ENCODE measurements at places on chromosomes 5 and 9.
A peak's percentile ranks its signal among the peaks of the same experiment; 100 is the strongest.

GRCh38 chr9:133754688-133755227 is 16.6 kb upstream of the SARDH start:
- no peak for DNase-seq

DNA sequence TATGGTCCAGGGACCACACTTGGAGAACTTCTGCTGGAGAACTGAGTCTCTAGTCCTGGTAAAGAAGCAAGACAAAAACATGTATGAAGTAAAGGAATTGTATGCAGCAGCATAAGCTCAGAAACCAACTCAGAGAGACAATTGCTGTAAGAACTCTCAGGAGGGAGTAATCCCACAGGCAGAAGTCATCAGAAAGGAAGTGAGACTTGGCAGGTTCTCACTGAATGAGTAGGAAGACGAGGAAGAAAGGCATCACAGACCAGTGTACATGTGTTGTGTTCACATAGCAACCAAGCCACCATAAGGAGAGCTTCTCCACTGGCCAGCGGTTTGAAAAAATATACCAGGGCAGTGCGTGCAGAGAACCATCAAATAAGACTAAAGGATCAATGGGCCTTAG is 57.9 kb upstream of the FST start:
- no peak for DNase-seq

DNA sequence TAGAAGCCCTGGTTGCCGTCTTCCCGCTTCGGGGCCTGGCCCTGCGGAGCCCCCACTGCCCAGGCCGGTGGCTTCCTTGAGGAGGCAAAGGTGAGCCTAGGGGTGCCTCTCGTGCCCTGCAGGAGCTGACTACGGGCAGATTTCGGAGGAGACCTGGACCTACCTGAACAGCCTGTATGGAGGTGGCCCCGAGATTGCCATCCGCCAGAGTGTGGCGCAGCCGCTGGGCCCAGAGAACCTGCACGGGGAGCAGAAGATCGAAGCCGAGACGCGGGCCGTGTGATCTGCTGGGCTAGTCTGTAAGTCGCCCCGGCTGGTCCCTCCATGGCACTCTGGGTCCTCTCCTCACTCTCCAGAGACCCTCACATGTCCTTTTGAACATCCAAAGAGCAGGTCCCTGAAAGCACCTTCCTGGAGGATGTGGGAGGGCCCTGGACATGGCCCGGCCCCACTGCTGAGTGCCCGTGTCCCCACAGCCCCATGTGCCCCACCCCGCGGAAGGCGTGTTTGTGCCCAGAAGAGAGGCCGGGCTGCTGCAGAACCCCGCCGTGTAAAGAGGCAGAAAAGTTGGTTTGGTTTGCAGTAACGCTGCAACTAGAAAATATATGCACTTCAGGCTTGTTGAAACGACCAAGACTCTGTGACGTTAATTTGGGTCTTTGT is 44.9 kb downstream of the USP20 start:
- no peak for DNase-seq

GRCh38 chr5:107630184-107630583 is 40.6 kb downstream of the EFNA5 start:
- DNase-seq: no peak

DNA sequence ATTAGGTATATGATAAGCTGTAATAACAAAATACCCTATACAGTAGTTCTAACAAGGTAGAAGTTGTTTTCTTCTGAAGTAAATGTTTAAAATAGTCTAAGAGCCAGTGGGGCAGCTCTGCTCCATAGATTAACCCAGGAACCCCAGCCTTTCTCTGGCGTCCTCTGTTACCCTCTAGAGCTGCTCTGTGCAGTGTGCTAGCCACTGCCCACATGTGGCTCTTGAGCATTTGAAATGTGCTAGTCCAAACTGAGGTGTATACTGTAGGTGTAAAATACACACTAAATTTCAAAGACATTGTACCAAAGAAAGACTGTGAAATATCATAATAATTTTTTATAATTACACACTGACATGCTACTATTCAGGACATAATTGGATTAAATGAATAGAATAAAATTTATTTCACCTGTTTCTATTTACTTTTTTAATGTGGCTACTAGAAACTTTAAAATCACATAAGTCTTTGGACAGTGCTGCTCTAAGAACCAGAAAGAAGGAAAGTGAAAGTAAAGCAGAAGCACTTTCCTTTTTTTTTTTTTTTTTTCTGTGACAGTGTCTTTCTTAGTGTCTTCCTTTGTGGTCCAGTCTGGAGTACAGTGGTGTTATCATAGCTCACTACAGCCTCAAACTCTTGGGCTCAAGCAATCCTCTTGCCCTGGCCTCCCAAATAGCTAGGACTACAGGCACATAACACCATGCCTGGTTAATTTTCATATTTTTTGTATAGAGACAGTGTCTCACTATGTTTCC is 39.3 kb downstream of the RAI14 start:
- no peak for DNase-seq

DNA sequence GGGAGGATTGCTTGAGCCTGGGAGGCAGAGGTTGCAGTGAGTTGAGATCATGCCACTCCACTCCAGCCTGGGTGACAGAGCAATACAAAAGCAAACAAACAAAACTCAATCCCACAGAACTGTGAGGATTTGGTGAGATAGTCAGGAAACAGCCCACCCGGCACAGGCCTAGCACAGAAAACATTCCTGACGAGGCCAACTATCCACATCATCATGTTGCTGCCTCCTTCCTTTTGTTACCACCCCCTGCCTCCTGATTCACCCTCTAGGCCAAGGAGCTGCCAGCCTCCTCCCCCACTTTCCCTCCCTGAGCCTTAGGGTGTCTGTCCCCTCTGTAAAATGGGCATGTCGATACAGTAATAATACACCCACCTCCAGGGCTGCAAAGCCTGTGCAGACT is 39.0 kb downstream of the STK10 start:
- DNase-seq: no peak

GRCh38 chr9:108535526-108535925 is 320.3 kb downstream of the ACTL7B start:
- peak; percentile 4 for DNase-seq

- no peak for DNase-seq
These were observed 61.8 kb downstream of the PTBP3 start for GRCh38 chr9:112271466-112272098.

DNA sequence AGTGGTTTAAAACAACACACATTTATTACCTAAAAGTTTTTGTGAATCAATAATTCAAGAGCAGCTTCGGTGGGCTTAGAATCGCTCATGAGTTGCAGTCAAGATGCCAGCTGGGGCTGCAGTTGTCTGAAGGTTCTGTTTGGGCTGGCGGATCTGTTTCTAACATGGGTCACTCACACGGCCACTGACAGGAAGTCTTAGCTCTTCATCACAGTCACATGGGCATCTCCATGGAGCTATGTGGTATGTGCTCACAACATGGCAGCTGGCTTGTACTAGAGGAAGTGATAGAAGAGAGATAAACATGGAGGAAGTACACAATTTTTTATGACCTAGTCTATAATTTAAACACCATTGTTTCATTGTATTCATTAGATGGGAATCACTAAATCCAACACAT is 11.2 kb downstream of the KLHL9 start:
- DNase-seq: no peak

GRCh38 chr9:83449983-83450382 is 88.2 kb downstream of the FRMD3 start:
- no peak for DNase-seq

DNA sequence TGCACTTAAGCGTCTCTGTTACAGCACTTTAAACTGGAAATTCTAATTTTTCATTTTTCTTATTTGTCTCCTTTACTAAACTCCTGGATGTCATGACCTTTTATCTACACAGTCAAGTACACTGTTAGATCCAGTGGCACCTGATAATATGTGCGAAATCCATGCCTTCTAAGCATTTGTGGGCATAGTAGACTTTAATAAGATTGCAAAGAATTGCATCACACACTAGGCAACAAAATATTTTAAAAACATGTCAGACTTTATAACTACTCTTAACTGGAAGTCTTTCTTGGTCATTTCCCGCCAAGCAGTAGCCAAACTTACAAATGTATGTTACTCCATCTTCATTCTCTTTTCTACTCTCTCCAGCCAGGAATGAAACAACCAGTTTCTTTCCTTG is 5.0 kb upstream of the SPINK1 start:
- DNase-seq: no peak
